Left kidney (tissue), 8 donors: ENCODE measurements at places on chromosomes 6 and 20. TPM values are rescaled to one million over a fixed set of nuclear protein-coding genes. Genes with fewer than 3 reads are reported as not detected.

The HLA-DMB gene
- polyA plus RNA-seq: 64.6 TPM

The C20orf141 gene
- polyA plus RNA-seq: not detected

The MTCH1 gene
- 149 TPM for polyA plus RNA-seq

The SMIM29 gene
- polyA plus RNA-seq: 9.5 TPM

The TFAP2D gene
- not detected for polyA plus RNA-seq

The PNLDC1 gene
- polyA plus RNA-seq: 0.07 TPM

The RBM38 gene
- 22.8 TPM for polyA plus RNA-seq

The SGK2 gene
- polyA plus RNA-seq: 73.0 TPM

The STX11 gene
- polyA plus RNA-seq: 0.27 TPM

The MUCL3 gene
- 0.10 TPM for polyA plus RNA-seq

DNA sequence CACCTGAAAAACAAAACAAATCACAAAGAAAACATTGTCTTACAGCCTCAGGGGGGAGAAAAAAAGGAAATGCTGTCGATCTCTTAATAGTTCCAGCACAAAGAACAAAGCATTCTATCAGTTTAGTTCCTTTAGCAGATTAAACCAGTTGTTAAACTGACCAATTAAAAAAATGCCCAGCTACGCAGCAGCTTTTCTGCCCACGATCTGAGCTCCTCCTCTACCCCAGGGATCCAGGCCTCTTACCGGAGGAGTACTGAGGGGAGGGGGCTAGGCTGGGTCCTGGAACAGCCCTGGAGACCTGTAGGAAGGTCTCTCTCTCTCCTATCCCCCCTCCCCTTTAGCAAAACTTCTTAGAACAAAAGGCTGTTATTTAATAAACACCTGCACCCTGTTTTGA, 13.4 kb downstream of the PTK7 start:
- peak; percentile 57 for DNase-seq

DNA sequence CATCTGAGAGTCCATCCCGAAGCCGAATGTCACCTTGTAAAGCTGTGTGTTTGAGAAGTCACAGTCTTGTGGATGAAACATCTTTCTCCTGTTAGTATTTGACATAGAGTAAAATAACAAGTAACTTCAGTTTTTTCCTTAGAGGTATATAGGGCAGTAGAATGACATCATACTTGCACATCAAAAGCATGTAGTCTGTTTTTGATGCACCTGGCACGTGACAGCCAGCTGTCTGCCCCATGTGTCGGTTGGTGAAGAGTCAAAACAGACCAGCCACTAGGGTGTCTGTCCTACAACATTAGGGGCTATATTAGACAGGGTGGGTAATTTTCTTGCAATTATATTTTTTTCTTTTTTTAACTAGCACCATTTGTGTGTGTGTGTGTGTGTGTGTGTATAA, 70.2 kb downstream of the SNX9 start:
- DNase-seq: no peak

GRCh38 chr6:35483893-35484645, 12.8 kb downstream of the TEAD3 start:
- no peak for DNase-seq

DNA sequence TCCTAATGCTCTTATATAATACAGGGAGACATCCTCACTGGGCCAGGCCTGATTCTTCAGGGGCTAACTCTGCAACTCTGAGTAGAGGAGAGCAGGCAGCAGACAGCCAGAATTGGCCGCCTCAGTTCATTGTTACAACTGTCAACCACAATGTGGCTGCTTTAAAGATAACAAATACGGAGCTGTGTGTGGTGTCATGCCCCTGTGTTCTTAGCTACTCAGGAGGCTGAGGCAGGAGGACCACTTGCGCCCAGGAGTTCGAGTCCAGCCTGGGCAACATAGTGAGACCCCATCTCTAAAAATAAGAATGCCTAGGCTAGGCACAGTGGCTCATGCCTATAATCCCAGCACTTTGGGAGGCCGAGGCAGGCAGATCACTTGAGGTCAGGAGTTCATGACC, 34.3 kb downstream of the CEP250 start:
- no peak for DNase-seq

- DNase-seq: no peak
Measured at GRCh38 chr20:16405254-16405653, 168.0 kb downstream of the KIF16B start.

GRCh38 chr6:141151710-141152417, 980.9 kb upstream of the GJE1 start:
- DNase-seq: no peak

DNA sequence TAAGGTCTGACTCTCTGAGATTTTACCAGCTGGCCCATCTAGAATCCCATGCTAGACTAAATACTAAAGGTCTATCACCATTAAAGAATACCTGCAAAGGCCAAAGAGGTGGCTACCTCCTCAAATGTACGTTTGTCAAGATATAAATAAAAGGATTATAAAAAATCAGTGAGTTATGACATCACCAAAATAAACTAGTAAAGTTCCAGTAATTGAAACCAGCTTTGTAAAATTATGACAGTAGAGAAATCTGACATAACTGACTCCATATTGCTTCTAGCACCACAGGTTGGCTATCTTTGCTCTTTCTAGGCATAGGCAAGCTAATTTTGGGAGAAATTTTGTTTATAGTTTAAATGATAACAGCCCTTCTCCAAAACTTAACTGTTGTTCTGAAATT, 536.3 kb downstream of the TFAP2A start:
- DNase-seq: no peak

DNA sequence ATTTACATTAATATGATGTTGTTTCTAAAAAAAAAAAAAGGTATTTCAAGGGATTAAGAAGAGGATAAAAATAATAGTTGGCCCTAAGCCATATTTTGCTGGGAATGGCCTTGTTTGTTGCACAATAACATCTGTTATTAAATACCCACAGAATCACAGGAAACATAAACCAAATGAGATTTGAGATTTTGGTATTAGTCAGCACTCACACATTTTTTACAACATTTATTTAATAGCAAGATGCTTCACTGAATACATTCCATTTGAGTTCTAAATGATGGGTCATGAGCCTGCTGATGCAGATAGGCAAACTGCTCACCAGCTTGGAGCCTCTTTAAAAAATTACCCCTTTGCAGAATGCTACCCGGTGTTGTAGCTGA, 92.9 kb upstream of the ENPP5 start:
- no peak for DNase-seq

DNA sequence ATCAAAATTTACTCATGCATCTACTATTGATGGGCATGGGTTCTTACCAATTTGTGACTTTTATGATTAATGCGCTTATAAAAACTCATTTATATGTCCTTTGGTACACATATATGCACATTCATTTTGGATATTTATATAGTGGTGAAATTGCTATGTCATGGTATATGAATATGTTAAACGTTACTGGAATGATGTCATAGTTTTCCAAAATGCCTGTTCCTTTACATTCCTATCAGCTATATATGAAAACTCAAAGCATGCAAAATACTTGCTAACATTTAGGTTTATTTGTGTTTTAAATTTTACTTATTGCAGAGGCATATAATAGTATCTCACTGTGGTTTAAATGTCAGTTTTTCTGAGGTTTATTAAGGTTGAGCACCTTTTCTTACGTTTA, 1403.1 kb downstream of the HACE1 start:
- DNase-seq: no peak

- no peak for DNase-seq
Measured at GRCh38 chr6:159833556-159833955, 33.5 kb downstream of the PNLDC1 start.
